Stimulated activated CD4-positive, alpha-beta T cell treated with anti-CD3 and anti-CD28 coated beads, Interleukin-2, amount 100 ng/mL, for 24 hours (primary cell): ENCODE measurements at places on chromosomes 11 and 22.

DNA sequence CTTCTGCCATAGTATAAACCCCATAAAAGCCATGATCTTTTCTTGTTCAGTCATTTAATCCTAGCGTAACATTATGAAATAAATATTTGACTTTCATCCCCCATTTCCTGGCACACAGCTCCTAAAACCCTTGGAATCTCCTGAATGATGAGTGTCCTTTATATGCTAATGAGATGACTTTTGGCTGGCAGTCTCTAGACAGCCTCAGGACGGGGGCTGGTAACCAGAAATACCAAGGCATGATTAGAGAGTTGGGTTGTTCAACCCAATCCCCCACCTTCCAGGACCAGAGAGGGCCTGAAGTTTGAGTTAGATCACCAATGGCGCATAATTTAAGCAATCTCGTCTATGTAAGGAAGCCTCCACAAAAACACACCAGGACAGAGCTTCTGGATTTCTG, 1246.1 kb upstream of the TENM4 start:
- DNase-seq, result no peak

- no peak for DNase-seq
Measured at GRCh38 chr11:2144544-2145248, 5.5 kb upstream of the IGF2 start.

DNA sequence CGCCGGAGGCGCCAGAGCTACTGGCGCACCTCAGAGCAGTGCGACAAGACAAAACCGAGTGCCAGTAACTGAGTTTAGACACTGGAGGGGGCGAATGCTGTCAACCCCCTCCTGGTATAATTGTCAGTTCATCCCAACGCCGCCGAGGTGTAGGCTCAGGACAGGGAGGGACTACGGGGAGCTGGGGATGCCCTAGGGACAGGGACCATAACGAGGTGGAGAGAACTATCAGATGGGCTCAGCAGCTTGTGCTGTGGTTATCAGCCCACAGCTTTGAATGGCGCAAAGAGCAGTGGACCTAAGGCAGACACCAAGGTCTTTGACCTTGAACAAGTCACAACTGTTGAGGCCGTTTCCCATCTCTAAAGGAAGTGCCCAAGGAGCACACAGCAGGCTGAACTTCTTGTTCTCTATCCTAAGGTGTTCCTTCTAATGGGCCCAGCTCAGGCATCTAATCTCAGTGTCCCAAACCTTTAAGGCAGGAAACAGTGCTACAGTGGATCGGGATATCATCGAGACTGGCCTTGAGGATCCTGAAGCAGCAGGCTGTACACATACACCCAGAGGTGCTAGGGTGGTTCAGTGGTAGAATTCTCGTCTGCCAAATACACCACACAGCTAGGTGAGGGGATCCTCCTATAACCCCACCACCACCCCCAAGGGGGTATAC, 958 bp upstream of the TUT1 start:
- no peak for DNase-seq

- DNase-seq, result no peak
Measured at GRCh38 chr11:129260750-129261149, 68.6 kb upstream of the ARHGAP32 start.

DNA sequence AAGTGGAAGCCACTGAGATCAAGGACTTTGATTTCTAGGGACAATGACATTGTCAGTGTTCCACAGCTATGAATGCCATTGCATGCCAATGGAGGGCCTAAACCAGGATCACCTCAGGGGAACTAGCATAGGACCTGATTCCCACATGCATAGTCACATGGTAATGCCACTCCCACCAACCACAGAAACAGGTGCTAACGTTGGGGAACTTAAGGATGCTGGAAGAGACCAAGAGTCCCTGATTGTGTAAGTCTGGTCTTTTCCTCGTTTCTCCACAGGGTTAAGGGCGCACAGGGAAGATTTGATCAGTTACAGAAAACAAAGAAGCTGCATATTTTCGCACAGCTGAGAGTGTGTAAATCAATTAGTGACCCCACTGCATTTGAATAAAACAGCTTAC, 59.4 kb upstream of the CD44 start:
- no peak for DNase-seq

DNA sequence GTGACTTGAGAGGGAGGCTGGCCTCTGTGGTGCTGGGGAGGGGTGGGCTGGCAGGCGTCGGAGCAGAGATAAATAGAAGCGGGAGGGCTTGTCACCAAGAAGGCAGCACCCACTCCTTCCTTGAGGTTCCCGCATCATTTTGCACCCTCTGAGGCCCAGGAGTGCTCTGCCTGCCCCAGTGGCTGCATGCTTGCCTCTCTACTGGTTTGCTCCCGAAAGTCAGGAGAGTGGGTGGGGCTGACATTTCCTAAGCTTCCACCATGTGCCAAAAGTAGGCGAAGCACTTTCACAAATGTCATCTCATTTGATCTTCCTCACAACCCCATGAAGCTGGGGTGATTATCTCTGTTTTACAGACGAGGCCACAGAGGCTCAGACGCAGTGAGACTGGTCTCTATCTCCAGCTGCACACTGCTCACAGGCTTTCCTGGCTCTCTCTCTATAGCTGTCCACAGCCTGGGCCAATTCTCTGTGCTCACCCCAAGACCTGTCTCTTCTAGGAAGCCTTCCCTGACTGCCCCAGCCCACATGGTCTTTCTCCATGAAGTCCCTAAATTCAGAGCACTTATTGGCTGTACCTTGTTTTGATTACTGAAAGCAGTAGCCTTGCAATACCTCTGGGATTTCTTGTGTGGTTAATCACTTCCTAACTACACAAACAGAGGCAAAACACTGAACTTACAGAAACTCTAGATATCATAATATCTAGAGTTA, 2.6 kb upstream of the UCP3 start:
- DNase-seq, result peak; percentile 57

GRCh38 chr11:103234974-103235373, 125.7 kb downstream of the DYNC2H1 start:
- no peak for DNase-seq

GRCh38 chr11:85414175-85414574, 213.0 kb downstream of the DLG2 start:
- DNase-seq, result no peak

- DNase-seq, result no peak
Measured at GRCh38 chr11:119694334-119694733, 34.7 kb downstream of the NECTIN1 start.

DNA sequence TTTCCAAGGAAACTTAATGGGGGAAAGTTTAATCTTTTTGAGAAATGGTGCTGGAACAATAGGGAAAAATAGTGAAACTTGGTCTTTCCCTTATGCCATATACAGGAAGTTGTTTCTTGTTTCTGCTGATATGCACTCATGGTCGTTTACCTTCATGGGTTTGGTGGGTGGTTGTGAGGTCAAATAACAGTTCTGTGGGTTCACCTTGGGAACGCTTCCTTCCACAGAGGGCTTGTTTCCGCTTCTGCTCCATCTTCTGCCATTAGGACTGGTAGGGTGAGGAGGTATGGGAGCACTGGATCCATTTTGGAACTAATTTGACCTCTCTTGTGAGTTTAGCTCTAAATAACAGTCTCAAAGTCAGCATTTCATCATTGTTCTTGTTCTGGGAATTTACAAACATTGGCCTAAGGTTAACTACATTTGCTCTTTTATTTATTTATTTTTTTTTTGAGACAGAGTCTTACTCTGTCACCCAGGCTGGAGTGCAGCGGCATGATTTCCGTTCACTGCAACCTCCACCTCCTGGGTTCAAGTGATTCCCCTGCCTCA, 17.6 kb upstream of the RELA start:
- DNase-seq, result no peak

DNA sequence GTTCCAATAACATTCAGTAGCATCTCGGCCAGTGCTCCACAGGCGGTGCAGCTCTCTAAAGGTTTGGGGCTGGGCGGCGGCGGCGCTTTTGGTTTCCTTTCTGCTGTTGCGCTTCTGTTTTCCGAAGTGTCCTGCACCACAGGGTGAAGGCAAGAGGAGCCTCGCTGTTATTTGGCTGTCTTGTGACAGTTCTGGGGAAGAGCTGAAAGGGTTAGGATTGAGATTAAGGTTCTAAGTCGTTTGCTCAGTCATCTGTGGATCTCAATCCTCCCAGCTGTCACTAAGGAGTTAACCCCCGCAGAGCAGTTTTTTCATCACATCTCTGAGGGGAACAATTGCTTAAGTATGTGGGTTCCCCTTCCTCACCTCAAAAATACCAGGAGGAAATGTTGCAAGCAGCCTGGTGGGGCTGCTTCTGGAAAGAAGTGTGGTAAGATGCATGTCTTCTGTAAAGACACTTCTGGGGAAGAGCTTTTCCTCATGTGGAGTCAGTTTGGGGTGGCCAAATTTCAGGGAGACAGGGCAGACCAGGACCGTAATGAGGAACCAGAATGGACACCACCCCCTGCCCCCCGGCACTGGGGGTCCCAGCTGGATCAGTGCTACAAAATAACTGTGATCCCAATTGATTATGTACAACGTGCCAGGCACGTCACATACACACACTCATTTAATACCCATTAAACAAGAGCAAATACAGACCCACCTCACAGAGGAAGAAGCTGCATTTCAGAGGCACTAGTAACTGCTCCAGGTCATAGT, 14.2 kb downstream of the TMEM121B start:
- DNase-seq, result no peak
